ENCODE measurements at places on chromosomes 16 and 17. TPM values are rescaled to one million over a fixed set of nuclear protein-coding genes. Genes with fewer than 3 reads are reported as not detected.

Gene GCGR
- not detected for total RNA-seq

Gene CMC2
- 6.6 TPM for total RNA-seq

DNA sequence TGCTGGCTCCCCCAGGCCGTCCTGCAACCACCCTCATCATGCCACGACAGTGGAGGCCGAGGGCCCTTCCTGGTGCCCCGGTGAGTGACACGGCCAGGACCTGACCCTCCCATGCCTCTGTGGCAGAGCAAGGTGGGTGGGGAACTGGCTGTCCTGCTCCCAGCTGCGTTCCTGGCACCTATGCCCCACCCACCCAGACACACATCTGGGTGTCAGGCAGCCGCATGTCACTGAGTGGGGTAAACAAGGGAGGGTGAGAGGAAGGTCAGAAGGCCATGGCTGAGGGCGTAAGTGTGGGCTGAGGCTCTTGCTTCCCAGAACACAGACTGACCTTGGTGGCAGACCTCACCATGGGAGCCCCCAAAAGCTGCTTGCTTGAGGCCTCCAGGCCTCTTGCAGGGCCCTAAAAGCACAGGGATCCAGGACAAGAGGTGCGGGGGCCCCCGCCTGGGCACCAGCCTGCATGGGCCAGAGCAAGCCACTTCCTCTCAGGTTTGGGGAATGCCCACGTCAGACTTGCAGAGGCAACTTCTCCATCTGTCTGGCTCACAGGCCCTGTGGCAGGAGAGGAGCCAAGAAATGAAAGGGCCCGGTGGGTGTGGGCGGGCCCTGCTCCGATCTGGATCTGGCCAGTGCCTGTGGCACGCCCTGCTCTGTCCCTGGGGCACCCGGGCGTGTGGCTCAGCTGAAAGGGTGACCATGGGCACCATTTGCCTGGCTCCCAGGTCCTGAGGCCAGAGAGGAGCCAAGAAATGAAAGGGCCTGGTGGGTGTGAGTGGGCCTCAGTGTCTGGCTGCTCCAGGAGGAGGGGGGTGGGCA is 3.9 kb upstream of the CCDC57 start:
- H3K4me3 ChIP-seq, result no peak overlapping the region
- DNase-seq, result no peak
- H3K27ac ChIP-seq, result peak overlapping the region; percentile 33
- peaks cover 44% of the 10 kb centered on the region for H3K4me1 ChIP-seq
- no peaks in the 10 kb centered on the region for H3K27me3 ChIP-seq
- H3K36me3 ChIP-seq, result no peaks in the 10 kb centered on the region

DNA sequence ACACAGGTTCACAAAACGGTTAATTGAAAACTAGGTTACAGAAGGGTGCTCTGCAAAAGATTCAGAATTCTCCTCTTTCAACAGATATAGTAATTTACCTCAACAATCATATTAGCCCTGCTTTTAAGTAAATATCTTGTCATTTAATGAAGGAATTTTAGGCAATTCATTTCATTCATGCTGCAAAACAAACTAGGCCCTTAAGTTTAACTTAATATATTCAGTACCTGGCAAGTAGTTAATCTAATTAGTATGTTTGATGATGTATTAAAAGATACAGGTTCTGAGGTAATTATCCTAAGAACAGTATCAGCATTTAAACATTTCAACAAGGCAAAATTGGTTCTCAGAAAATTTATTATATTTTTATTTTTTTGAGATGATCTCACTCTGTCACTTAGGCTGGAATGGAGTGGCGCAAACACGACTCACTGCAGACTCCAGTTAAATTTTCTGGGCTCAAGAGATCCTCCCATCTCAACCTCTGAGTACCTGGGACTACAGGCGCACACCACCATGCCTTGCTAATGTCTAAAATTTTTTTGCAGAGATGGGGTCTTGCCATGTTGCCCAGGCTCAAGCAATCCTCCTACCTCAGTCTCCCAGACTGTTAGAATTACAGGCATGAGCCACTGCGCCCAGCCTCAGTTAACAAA is 44.9 kb downstream of the SMURF2 start:
- peaks cover 25% of the 10 kb centered on the region for H3K4me1 ChIP-seq
- no peak overlapping the region for H3K27ac ChIP-seq
- DNase-seq, result no peak
- no peak overlapping the region for H3K4me3 ChIP-seq
- no peaks in the 10 kb centered on the region for H3K36me3 ChIP-seq

DNA sequence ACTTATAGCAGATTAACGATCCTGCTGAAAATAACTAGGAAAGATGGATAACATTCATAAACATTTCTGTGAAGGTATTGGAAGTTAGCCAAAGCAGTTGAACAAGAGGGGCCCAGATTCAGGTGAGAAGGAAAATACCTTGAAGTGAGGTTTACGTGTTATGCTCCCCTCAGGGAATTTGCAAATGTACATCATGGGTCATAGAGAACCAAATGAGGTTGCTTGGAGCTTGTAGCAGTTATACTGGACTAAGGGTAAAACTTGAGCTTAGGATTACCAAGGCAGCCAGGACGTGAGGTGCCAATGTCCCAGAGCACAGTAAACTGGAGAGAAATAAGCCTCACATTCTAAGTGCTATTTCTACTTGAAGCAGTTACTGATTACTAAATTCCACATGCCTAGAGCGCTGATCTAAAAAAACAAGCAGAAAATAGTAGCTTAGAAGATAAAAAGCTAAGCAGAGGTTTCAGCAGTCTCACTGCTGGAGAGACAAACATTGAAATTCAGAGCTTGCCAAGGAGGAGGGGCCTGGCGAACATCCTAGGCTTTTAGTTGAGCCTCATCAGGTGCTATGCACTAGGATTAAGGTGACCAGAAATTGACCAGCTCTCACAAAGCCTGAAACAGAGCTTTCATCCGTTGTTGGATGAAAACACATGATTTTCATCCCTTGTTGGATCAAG is 136.7 kb upstream of the FAM20A start:
- H3K27ac ChIP-seq, result no peak overlapping the region
- no peak overlapping the region for H3K4me3 ChIP-seq
- DNase-seq, result no peak
- no peaks in the 10 kb centered on the region for H3K27me3 ChIP-seq
- peaks cover 11% of the 10 kb centered on the region for H3K4me1 ChIP-seq
- no peaks in the 10 kb centered on the region for H3K36me3 ChIP-seq

DNA sequence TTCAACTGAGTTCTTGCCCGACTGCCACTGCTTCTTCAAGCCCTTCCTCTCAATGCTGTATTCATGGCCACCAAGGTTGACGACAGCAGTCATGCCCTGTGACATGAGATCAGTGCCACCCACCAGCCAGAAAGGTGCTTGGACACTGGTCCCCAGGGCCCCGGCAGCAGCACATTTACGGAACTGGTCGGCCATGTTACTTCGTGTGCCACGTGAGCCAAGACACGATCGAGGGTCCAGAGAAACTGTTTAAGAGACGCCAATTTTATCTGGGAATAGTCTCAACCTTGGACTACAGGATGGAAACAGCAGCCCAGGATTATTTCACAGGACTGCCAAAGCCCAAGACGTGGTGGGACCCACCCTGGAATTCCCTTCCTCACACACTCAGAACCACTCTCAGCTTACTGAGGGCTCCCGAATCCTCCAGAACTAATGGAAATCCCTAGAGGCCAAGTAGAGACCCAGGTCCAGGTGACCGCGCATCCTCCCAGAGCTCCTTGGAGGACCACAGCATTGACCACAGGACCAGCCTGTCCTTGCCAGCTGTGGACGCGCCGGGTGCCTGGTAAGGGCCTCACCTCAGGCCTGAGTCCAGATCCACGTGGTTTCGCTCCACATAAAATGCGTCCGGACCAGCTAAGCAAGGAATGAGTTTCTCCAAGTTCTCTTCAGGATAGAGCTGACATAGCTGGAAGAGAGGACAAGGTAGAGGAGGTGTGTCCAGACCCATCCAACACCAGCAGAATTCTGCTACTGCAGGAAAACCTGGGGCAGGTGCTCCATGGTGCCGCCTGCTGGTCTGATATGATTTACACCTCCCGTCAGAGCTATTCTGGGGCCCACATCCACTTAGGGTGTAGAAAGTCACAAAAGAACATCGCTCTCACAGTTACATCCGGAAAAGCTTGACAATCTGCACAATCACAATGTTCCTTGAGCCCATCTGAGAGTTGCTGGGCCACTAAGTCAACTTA is 28.2 kb downstream of the MAP1LC3B start:
- H3K4me1 ChIP-seq, result no peaks in the 10 kb centered on the region
- DNase-seq, result no peak
- H3K4me3 ChIP-seq, result no peak overlapping the region
- H3K27me3 ChIP-seq, result no peaks in the 10 kb centered on the region
- H3K36me3 ChIP-seq, result peaks cover 57% of the 10 kb centered on the region

- peaks cover 35% of the 10 kb centered on the region for H3K4me1 ChIP-seq
- H3K36me3 ChIP-seq, result no peaks in the 10 kb centered on the region
- no peaks in the 10 kb centered on the region for H3K27me3 ChIP-seq
- no peak for DNase-seq
- H3K27ac ChIP-seq, result peak within 1 kb of the TSS; percentile 44
Observed at GRCh38 chr17:35731239-35731916, at the start of gene RASL10B. TSS of gene RASL10B (plus strand) at chr17:35731639. CDS start at chr17:35735185, 3,546 bp downstream.

GRCh38 chr16:67177743-67178699 is 5.7 kb downstream of the MATCAP1 start:
- no peaks in the 10 kb centered on the region for H3K27me3 ChIP-seq
- H3K27ac ChIP-seq, result peak overlapping the region; percentile 68
- DNase-seq, result no peak

Data from vagina (tissue), 2 donors.